ENCODE measurements at places on chromosomes 16 and 17. TPM values are rescaled to one million over a fixed set of nuclear protein-coding genes. Genes with fewer than 3 reads are reported as not detected.

DNA sequence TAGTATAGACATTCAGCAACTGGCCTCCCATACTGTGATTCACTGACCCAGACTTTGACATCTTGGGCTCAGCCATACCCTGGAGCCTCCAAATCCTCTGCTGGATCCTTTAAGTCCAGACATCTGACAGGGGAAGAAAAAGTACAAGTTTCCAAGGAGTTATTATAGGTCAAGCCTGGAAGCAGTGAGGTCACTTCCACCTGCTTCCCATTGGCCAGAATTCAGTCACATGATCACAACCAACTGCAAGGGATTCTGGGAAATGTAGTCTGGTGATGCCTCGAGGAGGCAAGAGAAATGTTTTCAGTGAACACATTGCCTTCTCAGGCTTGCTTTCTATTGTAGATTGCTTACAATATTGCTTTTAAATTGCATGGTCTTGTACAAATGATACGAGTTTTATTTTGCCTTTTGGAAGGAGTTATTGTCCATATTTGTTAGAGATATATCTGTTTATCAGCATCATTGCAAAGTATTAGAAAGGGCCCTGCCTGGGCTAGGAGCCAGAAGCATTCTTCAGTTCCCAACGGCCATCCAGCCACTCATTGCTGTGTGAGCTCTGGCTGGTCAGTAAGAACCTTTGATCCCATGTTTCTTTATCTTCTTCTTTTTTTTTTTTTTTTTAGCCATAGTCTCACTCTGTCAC lies 696.9 kb downstream of the WWOX start:
- peak; percentile 54 for DNase-seq

DNA sequence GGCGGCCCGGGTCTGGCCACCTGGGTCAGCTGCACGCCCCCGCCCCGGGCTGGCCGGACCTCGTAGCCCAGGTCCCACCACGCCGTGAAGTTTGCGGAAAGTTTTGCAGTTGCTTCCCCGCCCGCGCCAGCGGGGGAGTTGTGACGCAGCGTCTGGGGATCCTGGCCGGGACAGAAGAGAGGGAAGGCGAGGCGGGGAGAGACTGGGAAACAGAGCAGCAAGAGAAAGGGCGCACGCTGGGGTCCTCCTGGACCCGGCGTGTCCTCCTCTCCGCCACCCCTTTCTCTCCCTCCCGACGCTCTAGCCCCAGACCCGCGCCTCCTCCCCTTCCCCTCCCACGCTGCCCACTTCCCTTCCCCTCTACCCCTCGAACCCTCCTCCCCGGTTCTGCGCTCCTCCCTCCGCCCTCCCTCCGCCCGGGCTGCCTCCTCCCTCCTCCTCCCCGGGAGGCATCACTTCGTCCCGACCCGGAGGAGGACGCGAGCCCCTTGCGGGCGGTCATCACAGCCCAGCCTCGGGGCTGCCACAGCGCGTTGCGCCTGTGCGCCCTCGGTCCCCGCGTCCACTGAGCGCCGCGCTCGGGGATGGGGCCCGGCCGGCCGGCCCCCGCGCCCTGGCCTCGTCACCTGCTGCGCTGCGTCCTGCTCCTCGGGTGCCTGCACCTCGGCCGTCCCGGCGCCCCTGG lies at the start of gene MRC2:
Gene MRC2 (plus strand): TSS at position 452 of the 685 bp plus-strand sequence. CDS start 133 bp downstream, at position 585.
- peak; percentile 71 for DNase-seq

STAT5A gene
- total RNA-seq: 203 TPM

DNA sequence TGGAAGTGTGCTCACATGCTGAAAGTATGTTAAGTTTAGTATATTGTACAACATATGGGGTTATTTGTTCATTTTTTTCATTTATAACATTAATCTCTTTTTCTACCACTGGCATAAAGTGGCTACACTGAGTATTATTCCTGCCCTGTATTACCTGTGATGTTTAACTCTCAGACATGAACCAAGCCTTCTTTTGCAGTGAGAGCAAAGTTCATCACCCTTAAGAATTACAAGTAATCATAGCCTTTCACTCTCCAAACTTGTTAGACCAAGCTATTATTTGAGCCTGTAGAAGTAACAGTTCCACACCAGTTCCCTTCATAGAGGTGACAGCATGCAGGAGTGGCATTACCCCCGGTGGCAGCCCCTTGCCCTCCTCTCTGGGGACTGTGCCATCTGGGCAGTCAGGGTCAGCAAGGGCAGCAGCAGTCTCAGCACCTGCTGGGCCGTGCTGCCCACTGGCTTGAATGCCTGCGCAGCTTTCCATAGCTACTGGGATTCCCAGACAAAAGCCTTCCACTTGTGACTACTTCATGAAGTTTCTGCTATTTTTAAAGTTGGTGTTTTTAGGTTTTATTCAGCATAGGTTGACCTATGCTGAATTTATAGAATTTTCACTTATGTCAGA lies 71.3 kb downstream of the TMC6 start:
- no peak for DNase-seq

DNA sequence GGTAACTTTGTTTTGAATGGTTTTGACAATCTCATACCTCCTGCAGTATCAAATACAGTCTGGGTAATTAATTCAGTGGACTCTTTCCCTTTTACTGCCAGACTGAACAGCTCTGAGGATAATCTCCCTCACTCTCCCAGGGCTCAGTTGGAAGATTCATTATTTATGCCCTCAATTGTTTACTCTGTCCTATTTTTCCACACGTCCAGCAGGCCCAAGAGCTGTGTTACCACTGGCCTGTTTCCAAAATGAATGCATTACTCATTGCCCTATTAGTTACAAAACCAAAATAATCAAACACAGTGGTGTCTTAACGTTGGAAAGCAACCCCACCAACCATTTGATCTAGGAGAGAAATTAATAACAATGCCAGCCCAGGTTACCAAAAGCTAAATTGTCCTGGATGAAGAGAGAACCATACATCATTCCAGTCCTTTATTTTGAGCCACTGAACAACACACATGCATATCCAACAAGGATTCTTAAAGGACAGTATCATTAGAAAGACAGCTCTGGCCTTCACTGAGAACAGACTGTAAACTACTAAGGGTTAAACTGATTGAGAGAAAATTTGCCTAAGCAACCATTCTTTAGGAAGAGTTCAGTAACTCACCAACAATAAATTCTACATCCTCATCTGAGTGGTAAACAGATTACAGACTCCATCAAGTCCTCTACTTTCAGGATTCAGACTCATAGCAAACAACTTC lies 34.5 kb downstream of the FAM222B start:
- no peak for DNase-seq

- DNase-seq: no peak
Observed at GRCh38 chr17:2996810-2997670, 66.4 kb downstream of the OR1D5 start.

- DNase-seq: no peak
Observed at GRCh38 chr17:70808596-70808995, 639.3 kb downstream of the KCNJ2 start.

GRCh38 chr16:50721549-50722404 lies 20.1 kb upstream of the CYLD start:
- DNase-seq: no peak

DNA sequence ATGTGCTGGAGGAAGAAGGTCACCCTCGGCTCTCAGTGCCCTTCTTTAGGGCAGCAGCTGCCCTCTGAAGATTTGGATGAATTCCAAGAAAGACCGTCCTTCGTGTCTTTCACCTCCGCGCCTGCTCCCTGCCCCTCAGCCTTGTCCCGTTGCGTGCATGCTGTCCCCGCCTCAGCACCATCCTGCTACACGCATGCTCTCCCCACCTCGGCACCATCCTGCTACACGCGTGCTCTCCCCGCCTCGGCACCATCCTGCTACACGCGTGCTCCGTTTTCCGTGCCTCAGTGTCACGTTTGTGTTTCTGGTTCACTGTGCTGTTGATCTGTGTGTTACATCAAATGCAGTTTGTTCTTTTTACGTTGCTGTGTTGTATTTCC lies 13.5 kb downstream of the ACSF3 start:
- DNase-seq: no peak

KCTD19 gene
- total RNA-seq: 1.8 TPM

GRCh38 chr17:28706471-28707338 lies 5.0 kb downstream of the PROCA1 start:
- DNase-seq: no peak

- DNase-seq: peak; percentile 88
Observed at GRCh38 chr17:32609085-32609484, 122.3 kb downstream of the CDK5R1 start.

DNA sequence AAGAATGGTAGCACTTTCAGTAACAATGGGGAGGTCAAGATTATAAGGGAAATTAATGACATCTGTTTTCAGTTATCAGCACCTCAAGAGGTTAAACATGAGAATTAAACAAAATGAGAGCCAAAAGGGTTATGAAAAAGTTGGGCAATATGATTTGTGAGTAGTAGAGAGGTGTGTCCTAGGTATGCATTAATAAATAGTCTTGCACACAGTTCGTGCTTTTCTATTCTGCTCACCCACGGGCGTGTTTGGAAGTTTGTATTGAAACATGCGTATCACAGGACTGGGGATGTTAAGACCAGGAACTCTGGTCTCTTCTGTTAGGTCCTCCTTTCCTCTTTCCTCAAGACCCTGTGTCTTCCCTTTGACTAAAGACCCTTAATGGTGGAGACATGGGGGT lies 6.0 kb downstream of the BPTF start:
- DNase-seq: no peak

ERN2 gene
- total RNA-seq: not detected

GRCh38 chr16:66425651-66426050 lies 1.4 kb upstream of the BEAN1 start:
- DNase-seq: no peak

DNA sequence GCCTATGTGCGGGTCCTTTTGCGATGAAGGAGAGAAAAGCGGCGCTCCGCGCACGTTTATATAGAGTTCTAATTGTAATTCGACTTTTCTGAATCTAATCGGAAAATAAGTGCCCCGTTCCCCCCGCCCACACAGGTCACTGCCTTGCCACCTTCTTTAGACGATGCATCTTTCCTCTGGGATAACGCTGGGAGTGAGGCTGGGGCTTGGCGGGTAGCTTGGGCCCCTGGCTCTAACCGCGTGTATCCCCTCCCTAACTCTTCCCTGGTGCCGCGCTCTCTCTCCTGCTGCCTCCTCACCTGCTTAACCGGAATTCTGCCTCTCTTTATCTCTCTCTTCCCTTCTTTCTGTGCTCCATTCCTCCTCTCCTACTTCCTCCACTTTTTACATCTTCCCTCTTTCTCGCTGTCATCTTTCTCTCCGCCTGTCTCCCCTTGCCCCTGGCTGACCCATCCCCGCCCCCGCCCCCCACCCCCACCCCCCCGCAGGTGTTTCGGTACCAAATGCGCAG lies 2.6 kb downstream of the LHX1 start:
- DNase-seq: no peak

DNA sequence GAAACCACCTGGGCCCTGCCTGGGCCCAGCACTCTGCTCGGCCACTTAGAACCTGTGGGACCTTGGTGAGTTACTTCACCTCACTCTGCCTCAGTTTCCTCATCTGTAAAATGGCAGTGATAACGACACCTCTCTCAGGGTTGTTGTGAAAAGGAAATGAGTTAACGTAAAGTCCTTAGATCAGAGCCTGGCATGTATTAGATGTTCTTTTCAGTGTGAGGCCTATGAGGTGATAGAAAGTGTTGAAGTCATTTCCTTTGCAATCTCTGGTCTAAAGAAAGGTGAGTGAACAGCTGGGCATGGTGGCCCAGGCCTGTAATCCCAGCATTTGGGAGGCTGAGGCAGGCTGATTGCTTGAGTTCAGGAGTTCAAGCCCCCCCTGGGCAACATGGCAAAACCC lies 51.7 kb upstream of the LGALS9 start:
- peak; percentile 38 for DNase-seq

XAF1 gene
- 48.6 TPM for total RNA-seq

ELMO3 gene
- 3.0 TPM for total RNA-seq

GRCh38 chr16:62921904-62922303 lies 885.7 kb upstream of the CDH8 start:
- no peak for DNase-seq

- no peak for DNase-seq
Observed at GRCh38 chr16:23369416-23369815, 67.3 kb downstream of the SCNN1B start.

DNA sequence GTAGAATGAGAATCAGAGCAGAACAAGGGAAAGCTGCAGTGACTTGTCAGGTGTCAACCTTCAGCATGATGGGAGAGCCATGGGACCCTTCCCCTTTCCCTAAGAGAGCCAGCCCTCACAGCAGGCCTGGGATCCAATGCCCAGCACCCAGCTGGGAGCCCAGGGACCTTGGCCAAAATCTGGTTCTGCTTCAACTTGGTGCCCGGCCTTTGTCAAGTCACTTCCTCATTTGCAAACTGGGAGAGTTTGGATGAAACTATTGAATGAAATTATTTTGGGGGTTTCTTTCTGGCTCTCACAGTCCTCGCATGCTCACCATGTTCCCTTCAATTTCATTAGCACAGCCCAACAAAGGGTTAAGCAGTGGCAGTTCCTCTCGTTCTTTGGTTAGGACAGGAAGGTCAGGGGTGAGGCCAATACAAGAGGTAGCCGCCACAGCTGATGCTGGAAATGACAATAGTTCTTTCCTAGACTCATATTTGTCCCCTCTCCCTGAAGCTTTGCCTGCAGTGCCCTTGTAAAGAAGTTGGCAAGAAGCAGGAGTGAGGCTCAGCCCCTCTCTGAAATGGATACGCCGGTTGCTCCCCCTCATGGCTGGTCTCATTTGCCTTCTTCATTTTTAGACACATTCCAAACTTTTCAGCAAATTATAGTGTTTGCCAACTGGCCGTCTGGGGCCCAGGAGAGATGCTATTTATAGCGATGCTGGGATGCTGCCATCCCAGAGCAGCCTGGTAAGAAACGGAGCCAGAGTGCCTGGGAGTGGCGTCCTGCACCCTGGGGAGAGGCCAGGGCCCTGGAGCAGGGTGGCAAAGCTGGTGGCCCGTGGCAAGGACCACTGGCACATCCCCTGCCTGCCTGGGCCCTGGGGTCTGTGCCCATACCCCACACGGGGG lies 34.5 kb upstream of the MEOX1 start:
- no peak for DNase-seq

GRCh38 chr16:11379420-11379819 lies 34.2 kb downstream of the RMI2 start:
- peak; percentile 77 for DNase-seq

SP6 gene
- total RNA-seq: 0.07 TPM

DNA sequence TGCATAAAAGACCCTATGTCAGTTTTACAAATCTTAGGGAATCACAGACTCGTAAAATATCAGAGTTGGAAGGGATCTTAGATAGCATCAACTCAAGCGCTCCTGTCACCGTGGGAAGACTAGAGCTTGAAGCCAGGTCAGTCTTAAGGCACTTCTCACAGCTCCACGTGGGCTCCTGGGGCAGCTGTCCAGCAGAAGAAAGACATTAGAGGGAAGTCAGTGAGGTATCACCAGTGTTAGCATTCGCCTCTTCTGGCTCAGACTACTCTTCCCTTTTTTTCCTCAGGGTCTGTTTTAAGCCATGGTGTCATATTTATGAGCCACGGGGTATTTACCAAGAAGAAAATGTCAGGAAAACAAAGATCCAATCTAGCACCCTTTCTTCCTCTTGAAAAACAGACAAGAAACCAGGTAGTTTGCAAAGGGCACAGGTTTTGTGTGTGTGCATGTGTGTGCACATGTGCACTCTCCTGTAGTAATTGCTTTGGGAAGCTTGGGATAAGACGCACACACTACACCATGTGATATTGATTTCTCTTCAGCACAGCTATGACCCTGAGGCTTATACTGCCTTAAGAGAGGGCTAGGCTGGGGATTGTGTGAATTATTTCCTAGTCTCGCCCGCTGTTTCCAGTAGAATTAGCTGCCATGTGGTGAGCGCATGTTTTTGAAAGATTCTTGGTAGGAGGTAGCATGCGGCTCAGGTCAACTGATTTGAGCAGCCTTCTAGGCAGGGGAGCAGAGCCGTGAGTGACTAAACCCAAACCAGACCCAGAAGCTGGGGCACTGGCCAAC lies 61.0 kb upstream of the ELAC2 start:
- no peak for DNase-seq

GRCh38 chr16:27982184-27982583 lies 81.3 kb downstream of the GSG1L start:
- peak; percentile 27 for DNase-seq

NEUROD2 gene
- not detected for total RNA-seq

- peak; percentile 76 for DNase-seq
Observed at GRCh38 chr16:11254913-11255736, 879 bp downstream of the SOCS1 start.
